ENCODE measurements at places on chromosomes 4 and X.

GRCh38 chrX:104749951-104750610, 184.1 kb downstream of the IL1RAPL2 start:
- no peak for DNase-seq

GRCh38 chrX:153761863-153762262, 2.2 kb upstream of the PLXNB3 start:
- no peak for DNase-seq

- no peak for DNase-seq
These were observed 60.1 kb downstream of the LRP2BP start for GRCh38 chr4:185335579-185335978.

- no peak for DNase-seq
These were observed 45.3 kb downstream of the SHOX start for GRCh38 chrX:675955-676295.

- no peak for DNase-seq
These were observed 48.7 kb upstream of the SLC7A11 start for GRCh38 chr4:138290805-138291204.

DNA sequence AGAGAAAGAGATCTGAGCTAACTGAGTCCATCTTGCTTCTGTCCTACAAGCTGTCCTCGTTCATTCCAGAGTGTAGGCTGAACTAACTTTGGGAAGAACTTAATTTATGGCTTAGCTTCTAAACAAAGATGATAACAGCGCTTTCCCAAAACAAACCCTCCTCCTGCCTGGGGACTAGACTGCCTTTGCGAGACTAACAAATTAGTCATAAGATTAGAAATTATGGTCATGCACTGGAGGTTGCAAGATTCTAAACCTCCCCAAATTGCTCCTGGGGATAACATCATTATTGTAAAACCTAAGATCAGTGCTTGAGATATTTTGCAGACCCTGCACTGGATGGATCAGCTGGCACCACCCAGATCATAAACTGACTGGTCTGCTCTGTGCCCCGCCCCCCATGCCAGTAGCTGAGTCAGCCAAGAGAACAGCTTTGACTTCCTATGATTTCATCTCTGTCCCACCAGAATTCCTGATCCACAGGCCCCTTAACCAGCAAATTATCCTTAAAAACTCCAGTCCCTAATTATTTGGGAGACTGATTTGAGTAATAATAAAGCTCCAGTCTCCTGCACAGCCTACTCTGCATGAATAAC, 883.3 kb downstream of the TRIML1 start:
- DNase-seq: no peak

DNA sequence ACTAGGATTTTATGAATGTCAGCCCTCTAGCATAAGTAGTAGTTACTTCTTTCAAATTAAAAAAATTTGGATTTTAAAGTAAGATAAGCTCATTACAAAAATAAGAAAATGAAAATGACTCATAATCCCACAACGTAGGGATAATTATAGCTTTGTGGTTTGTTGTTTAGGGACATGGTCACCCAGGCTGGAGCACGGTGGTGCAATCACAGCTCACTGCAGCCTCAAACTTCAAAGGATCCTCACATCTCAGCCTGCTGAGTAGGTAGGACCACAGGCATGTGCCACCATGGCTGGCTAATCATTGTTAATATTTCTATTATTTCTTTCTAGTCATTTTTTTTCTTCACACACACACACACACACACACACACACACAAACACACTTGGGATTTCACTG, 57.6 kb downstream of the PLAC1 start:
- DNase-seq: no peak

- no peak for DNase-seq
These were observed 2214.5 kb upstream of the TENM3 start for GRCh38 chr4:180028682-180029081.

Measured in CD4-positive, alpha-beta T cell treated with Interleukin-17A for 1 hour (primary cell).